H1 (cell line): ENCODE measurements at places on chromosomes 6 and 20.

DNA sequence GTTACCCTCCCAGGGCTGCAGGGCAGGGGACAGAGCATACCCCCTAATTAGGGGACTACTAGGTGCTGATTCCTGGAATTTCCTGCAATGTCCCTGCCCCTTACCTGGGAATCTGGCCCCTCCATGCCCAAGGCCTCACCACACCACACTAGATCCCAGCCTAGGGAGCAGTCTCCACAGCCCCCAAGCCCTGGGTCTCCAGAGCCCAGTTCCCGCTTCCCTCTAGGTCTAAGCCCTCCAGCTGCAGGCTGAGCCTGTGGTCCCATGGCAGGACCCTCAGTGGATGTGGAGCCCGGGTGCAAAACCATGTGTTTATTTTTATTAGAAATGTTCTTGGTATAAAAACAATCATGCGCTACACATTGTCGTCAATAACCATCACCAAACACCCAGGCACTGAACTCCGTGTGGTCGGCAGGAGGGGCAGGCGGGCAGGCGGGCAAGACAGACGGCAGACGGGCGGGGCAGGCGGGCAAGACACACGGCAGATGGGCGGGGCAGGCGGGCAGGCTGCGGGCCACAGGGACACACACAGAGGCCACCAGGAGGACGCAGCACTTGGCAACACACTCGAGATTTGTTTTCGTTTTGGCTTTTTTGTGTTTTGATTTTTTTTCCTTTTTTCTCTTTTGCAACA lies 124.2 kb downstream of the GRM4 start:
- DNase-seq = no peak

- no peak for DNase-seq
Measured at GRCh38 chr6:42040856-42041480, 9.4 kb upstream of the TAF8 start.

GRCh38 chr6:130810307-130811030 lies 16.7 kb upstream of the SMLR1 start:
- DNase-seq = no peak

DNA sequence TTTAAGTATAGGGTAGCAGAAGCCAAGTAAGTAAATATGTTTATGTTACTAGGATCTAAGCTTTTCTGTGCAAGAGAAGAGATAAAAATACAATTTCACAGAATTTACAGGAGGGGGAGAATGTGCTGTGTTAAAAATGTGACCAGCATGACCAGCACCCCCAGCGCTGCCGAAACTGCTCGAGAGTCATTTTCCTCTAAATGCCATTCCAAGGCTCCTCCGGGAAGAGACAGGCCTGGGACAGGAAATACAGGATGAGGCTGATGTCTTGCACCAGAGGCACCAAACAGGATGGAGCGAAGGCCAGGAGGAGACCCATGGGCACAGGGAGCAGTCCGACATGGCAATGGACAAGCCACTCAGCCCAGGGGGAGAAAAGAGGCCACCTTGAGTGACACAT lies 21.1 kb downstream of the TAF4 start:
- no peak for DNase-seq

DNA sequence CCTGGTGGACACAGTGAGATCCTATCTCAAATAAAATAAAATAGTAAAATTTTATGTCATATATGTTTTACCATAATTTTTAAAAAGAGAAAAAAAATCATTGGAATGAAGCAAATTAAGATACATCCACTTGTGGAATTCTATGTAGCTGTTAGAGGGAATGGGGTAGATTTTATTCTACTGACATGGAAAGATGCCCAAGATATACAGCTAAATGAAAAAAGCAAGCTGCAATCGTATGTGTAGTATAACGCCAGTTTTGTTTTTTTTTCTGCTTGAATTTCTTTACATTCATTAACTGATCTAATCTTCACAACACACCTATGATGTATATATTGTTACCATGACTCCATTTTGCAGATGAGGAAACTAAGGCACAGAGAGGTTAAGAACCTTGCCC lies 23.4 kb upstream of the RANBP9 start:
- DNase-seq = no peak

DNA sequence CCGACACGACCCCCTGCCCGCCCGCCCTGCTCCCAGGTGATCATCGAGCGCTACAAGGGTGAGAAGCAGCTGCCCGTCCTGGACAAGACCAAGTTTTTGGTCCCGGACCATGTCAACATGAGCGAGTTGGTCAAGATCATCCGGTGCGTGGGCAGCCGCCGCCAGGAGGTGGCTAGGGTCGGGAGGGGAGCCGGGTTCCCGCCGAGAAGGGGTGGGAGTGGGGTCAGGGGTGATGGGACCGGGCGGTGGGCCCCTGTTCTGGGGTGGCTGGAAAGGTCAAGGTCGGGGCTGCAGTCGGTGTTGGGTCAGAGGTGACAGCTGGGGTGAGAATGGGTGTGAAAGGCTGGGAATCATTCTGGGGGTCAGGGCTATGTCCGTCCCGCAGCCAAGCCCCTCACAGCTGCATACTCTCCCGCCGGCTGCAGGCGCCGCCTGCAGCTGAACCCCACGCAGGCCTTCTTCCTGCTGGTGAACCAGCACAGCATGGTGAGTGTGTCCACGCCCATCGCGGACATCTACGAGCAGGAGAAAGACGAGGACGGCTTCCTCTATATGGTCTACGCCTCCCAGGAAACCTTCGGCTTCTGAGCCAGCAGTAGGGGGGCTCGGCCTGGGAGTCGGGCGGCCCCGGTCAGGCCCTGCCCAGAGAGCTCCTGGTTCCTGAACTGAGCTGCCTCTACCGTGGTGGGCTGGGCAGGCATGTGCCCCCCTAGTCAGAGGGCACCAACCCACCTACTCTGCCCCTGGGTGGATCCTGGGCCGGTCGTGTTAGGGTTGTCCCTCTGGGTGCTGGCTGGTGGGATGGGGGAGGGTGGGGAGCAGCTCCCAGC lies 1.0 kb downstream of the MAP1LC3A start:
- DNase-seq = no peak

DNA sequence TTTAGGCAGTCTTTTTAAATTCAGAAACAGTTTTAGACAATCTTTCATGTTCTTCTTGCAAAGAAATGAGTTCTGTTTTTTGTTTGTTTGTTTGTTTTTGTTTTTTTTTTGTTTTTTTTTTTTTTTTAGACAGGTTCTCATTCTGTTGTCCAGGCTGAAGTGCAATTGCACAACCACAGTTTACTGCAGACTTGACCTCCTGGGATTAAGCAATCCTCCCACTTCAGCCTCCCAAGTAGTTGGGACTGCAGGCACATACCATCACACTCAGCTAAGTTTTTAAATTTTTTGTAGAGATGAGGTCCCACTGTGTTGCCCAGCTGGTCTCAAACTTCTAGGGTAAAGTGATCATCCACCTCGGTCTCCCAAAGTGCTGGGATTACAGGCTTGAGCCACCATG lies 96.2 kb downstream of the OTOR start:
- DNase-seq = no peak
